IMR-90 (cell line): ENCODE measurements at places on chromosomes 5 and 9.

GRCh38 chr5:96582343-96582742 is 79.8 kb upstream of the CAST start:
- peak; percentile 55 for DNase-seq

DNA sequence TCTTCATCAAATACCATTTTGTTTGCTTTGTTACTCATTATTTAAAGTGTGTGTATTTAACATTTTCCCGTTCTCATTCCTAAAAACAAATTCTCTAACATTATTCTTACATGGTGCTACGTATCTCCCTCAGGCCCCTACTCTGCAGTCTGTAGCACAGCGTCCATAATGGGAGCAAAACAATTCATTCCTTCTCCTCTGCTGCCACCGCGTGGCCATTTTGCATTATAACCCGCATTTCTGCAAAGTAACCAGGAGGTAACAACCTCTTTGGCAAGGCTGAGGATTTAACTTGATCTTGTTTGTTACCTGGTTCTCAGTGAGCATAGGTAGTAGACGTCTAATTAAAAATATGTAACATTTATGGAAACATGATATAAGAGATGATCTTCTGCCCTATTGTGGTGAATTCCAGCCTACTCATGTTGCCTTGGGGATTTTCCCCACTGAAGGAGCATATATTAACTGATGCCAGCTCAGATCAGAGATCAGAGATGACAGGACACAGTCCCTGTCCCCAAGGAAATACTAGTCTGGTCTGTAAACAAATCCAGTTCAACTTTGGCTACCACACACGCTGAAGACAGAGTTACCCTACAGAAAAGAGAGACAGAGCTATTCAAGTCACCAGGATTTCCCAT is 10.5 kb downstream of the OR1K1 start:
- DNase-seq, result peak; percentile 74

DNA sequence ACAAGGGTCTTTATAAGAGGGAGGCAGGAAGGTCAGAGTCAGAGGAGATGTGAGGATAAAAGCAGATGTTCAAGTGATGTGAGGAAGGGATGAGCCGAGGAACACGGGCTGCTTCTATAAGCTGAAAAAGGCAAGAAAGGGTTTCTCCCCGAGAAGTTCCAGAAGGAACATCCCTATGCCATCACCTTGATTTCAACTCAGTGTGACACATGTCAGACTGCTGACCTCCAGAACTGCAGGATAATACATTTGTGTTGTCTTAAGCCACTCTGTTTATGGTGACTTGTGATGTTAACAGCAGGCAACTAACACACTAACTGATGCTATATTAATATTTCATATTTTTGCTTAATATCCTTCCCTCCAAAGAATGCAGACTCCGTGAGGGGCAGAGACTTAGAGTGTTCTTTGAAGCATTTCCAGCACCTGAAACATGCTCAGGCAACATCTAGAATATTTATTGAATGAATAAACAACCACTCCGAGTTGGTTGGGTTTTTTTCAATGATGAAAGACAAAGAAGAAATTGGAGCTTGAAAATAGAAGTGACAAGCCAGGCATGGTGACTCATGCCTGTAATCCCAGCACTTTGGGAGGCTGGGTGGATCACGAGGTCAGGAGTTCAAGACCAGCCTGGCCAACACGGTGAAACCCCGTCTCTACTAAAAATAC is 77.6 kb upstream of the ADRA1B start:
- no peak for DNase-seq

GRCh38 chr5:6725421-6725820 is 12.2 kb downstream of the TENT4A start:
- DNase-seq, result no peak

- no peak for DNase-seq
Measured at GRCh38 chr5:5546408-5546807, 123.9 kb downstream of the ICE1 start.

DNA sequence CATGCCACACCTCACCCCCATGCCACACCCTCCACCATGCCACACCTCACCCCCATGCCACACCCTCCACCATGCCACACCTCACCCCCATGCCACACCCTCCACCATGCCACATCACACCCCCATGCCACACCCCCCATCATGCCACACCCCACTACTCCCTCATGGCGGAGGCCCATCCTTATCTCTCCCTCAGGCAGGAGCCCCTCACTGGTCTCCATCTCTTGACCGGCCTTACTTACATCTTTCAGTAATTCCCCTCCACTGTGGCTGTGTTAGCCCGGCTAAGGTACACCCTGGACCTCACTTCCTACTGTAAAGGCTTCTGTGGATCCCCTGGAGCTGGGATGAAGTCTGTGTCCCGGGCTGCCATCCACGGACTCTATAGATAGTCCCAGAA is 102.0 kb downstream of the OLFM1 start:
- no peak for DNase-seq

- no peak for DNase-seq
Measured at GRCh38 chr5:79108086-79108485, 3.5 kb upstream of the BHMT start.

DNA sequence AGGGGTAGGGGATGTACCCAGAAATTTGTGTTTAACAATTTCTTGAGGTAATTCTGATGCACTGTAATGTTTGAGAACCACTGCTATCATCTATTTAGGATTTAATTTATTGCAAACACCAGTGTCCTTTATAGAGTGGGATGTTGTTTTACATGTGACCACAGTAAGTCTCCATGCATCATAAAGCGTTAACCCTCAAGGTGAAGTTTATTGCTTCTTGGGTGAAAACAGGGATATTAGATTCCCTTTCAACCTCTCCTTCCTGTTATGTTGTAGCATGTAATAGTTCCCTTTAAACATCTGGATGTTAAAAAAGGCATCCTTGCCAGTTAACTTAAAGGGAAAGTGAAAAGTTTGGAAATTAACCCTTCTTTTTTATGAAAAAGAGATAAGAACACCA is 35.8 kb upstream of the ATG10 start:
- DNase-seq, result no peak

DNA sequence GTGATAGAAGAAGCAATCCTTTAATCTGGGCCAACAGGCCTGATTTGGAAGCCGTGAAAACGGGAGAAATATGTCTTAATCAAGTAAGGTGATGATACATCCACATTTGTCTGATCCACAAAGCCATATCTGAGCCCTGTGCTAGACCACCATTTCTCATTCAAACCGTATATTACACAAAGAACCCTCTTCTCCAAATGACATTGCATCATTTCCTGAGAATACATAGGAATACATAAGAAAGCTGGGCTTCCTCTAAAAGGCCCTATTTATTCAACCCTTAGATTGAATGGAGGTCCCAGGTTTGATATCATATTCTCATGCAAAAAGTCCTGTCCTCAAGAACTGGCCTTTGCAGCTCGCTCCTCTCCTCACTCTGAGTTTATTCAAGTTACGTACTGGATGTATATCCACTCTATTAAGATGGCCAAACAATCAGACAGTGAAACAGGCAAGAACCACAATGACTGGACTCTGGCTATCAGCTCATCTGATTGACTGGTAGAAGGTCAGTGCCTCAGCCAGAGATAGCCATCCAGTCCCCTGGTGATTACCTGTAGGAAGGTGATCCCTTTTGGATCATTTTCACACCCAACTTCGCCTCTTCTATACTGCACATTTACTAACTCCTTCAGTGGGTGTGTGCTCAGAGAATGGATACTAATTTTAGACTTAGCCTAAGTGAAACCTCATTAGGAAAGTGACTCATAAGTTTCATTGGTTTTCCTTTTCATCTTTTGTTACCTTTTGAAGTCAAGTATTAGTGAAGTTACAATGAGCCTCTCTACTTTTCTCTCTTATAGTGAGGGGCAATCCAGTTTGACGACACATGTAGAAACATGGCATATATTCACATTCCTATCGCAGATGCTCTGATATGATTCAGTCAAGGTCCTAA is 167.6 kb upstream of the WWC1 start:
- DNase-seq, result no peak

GRCh38 chr9:136174779-136175615 is 29.9 kb downstream of the LHX3 start:
- DNase-seq, result no peak

- DNase-seq, result no peak
Measured at GRCh38 chr5:15080219-15080618, 208.6 kb upstream of the ANKH start.

DNA sequence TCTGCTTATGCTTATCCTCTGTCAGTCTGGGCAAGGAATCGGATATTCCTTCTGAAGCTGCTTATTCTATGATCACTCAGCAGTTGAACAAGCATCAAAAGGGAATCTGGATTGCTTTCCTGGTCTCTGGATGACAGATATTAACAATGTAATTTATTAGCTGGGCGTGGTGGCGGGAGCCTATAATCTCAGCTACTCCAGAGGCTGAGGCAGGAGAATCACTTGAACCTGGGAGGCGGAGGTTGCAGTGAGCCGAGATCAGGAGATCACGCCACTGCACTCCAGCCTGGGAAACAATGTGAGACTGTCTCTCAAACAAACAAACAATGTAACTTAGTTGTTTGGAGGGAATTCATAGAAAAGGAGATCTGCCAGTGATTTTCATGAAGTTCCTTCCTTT is 45.4 kb downstream of the DMRT1 start:
- DNase-seq, result no peak
